ENCODE measurements at places on chromosomes 1 and 21. TPM values are rescaled to one million over a fixed set of nuclear protein-coding genes. Genes with fewer than 3 reads are reported as not detected.

GRCh38 chr1:207051191-207051943 is at the start of gene YOD1:
Gene YOD1 (minus strand): TSS chr1:207051208. CDS start chr1:207051030, 178 bp downstream.
- H3K4me3 ChIP-seq = peak within 1 kb of the TSS; percentile 92
- peaks cover 12% of the 10 kb centered on the region for H3K36me3 ChIP-seq
- no peak for DNase-seq
- H3K27ac ChIP-seq = peak within 1 kb of the TSS; percentile 76

GRCh38 chr1:5976231-5976630 is 16.0 kb downstream of the NPHP4 start:
- H3K4me1 ChIP-seq = no peaks in the 10 kb centered on the region
- DNase-seq = no peak
- H3K27ac ChIP-seq = no peak overlapping the region
- H3K4me3 ChIP-seq = no peak overlapping the region

Gene GLMP
- 60.1 TPM for total RNA-seq

DNA sequence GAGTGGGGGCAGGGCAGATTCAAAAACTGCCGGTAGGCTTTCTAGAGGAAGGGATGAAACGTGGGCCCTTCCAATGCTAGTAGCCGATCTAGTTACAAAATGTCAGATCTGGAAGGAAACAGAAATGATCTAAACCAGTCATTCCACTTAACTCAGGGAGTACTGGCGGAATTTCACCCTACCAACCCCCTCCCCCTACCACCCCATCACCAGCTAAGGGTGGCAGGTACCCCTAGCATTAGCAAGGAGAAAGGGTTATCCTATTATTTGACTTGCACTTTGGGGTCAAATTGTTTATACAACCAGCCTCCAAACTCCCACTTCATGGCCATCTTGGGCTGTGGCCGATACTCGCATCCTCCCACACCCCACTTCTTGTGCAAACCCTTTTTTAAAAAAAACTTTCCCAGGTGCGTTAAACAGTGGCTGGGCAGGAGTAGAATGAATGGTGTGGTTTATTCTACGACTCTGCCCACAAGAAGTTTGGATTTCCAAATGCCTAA is 644 bp upstream of the MRPL24 start:
- peaks cover 18% of the 10 kb centered on the region for H3K36me3 ChIP-seq
- no peaks in the 10 kb centered on the region for H3K27me3 ChIP-seq
- peaks cover 20% of the 10 kb centered on the region for H3K4me1 ChIP-seq
